ENCODE measurements at places on chromosomes 5 and 9.

- no peak for DNase-seq
These were observed 1166.2 kb downstream of the MAT2B start for GRCh38 chr5:164671640-164672039.

GRCh38 chr5:128253161-128253560 is 169.6 kb downstream of the SLC12A2 start:
- DNase-seq: no peak

- DNase-seq: no peak
These were observed 1498.8 kb downstream of the MAT2B start for GRCh38 chr5:165004175-165004574.

DNA sequence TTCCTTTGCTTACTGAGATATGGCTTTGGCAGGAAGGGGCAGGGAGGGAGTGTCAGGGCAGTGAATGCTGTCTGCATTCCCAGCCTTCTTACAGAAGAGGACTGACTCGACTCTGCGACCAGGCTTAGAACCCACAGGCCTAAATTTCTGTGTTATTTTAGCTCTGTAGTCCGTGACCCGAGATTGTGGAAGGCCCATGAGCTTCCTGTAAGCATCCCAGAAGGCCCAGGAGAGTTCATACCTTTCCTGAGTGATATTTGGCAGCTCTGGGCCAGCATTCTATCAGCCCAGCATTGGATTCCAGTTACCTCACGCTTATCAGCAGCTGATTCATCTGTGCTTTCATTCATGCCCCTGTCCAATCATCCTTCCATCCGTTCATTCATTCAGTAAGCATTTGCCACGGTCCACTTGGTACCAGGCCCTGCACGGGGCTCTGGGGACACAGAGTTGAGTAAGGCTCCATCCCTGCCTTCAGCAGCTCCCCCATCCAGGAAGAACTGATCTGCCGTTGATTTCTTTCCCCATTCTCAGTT is 28.2 kb upstream of the RPL26L1 start:
- DNase-seq: no peak

GRCh38 chr5:15594977-15595568 is 95.1 kb downstream of the FBXL7 start:
- no peak for DNase-seq

- DNase-seq: no peak
These were observed 82.6 kb downstream of the VCAN start for GRCh38 chr5:83554133-83554532.

GRCh38 chr5:135438636-135439221 is 8.4 kb downstream of the DCANP1 start:
- no peak for DNase-seq

GRCh38 chr5:116614603-116614920 is 39.9 kb upstream of the SEMA6A start:
- no peak for DNase-seq

- DNase-seq: no peak
These were observed 12.0 kb downstream of the ENHO start for GRCh38 chr9:34510497-34511468.

- DNase-seq: no peak
These were observed 60.6 kb upstream of the AFAP1L1 start for GRCh38 chr5:149210968-149211490.

- no peak for DNase-seq
These were observed 483 bp downstream of the C9orf85 start for GRCh38 chr9:71911908-71912335.

Data from NCI-H187 treated with DMSO at 0.1 percent for 48 hours (cell line).